ENCODE measurements at places on chromosomes 7 and 10. TPM values are rescaled to one million over a fixed set of nuclear protein-coding genes. Genes with fewer than 3 reads are reported as not detected.

MBL2 gene
- total RNA-seq: not detected

NPTX2 gene
- 0.15 TPM for total RNA-seq

FXYD4 gene
- not detected for total RNA-seq

LDB3 gene
- total RNA-seq: 0.15 TPM

FAM241B gene
- total RNA-seq: 29.1 TPM

SPRN gene
- total RNA-seq: 0.64 TPM

FRG2B gene
- total RNA-seq: not detected

OPN4 gene
- total RNA-seq: not detected

DNA sequence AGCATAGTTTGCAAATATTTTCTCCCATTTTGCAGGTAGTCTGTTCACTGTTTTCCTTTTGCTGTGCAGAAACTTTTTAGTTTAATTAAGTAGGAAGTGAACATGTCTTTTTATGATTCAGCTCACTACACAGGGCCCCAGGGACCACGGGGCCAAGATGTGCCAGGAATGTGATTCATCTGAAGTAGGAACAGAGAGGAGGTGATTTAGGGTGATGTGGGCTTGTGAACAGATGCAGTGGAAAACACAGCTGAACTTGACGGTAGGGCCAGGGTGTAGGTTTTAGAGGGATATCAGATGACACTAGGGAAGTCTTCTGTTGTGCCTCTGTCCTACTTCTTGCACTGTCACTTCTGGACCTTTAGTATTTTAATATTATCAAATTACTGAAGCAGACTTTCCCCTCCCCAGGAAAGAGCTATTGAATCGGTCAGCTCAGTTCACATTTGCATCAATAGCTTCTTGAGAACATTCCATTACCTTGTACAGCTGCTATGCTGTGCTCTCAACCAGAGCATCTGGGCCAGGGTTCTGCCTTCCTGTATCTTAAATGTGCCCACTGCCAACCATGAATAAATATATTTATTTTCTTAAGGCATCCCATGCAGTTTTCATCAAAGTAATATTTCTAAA lies 96.9 kb downstream of the OSBPL3 start:
- no peak overlapping the region for H3K27ac ChIP-seq
- no peaks in the 10 kb centered on the region for H3K27me3 ChIP-seq
- no peak for DNase-seq
- H3K4me3 ChIP-seq: no peak overlapping the region

DNA sequence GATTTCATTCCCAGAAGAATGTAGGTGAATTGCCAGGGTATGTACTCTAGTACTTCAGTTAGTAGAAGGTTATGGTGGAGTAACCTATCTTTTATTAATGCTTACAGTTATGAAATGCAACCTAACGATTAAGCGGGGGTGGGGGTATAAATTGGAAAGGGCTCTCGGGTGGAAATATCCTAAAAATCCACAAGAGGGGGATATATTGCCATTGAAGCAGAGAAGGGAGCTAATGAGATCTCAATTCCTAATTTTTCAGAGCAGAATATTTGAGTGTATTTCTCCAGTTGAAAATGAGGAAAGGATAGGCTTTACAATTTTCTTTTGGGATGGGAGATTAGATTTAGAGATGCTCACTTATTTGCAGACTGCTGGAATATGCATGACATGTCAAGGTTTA lies 90.8 kb downstream of the DNAJB9 start:
- no peak for DNase-seq
- H3K36me3 ChIP-seq: no peaks in the 10 kb centered on the region
- H3K4me1 ChIP-seq: no peaks in the 10 kb centered on the region
- no peak overlapping the region for H3K27ac ChIP-seq
- H3K27me3 ChIP-seq: no peaks in the 10 kb centered on the region

DNA sequence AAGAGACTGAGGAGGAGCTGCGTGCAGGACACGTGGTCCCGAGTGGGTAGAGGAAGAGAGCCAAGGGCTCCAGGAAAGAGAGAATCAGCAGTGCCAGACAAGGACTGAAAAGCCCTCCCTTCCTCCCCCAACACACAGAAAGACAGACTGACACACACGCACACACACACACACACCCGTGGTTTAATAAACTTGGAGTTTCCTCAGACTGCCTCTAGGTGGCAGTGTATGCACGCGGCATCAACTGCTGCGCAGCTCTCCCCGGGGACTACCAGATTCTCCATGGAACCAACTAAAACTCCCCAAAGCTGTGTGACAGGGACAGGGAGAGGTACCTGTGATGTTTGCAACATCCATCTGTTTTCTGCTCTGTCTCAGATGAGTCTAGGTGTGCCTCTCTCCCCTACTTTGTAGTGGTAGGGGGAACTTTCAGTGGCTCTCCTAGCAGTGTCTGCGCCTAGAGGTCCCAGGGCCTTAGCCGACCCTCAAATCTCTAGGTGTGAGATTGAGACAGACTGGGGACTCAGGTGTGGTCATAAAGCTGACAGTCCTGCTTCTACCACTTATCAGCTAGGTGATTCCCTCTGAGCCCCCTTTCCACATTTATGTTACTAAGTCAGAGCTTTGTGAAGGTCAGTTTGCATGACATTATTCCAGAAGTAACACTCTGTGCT lies 9.3 kb upstream of the TSPAN14 start:
- DNase-seq: peak; percentile 45
- H3K4me3 ChIP-seq: no peak overlapping the region
- H3K4me1 ChIP-seq: no peaks in the 10 kb centered on the region
- H3K27me3 ChIP-seq: no peaks in the 10 kb centered on the region
- no peak overlapping the region for H3K27ac ChIP-seq

DNA sequence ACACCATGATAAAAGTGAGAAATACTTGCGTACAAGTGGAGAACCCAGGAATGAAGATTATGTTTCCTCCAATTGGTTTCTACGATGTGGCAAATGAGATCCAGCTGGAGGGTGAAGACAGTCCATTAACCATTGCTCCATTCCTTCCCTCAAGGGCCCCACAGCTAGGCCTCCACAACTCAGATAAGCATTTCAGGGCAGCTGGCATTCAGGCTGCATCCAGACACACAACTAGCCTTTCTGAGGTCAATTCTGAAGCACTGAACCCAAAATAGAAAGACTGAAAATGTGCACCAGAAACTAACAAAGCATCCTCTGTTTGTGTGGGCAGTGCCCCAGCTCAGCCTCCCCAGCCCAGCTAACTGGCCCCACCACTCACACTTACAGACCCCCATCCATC lies 94.8 kb downstream of the GSAP start:
- H3K4me1 ChIP-seq: no peaks in the 10 kb centered on the region
- H3K4me3 ChIP-seq: no peak overlapping the region
- H3K27ac ChIP-seq: no peak overlapping the region
- no peak for DNase-seq
- H3K27me3 ChIP-seq: no peaks in the 10 kb centered on the region

DNA sequence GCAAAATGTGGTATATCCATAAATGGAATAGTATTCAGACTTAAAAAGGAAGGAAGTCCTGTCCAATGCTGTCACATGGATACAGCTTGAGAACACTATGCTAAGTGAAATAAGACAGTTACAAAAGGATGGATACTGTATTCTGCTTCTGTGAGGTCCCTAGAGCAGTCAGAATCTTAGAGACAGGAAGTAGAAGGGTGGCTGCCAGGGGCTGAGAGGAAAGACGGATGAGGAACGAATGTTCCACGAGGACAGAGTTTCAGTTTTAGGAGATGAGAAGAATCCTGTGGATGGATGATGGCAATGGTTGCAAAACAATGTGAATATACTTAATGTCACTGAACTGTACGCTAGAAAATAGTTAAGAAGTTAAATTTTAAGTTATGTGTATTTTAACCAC lies 3.8 kb downstream of the PRKCQ start:
- no peak overlapping the region for H3K27ac ChIP-seq
- DNase-seq: no peak
- H3K4me3 ChIP-seq: no peak overlapping the region
- no peaks in the 10 kb centered on the region for H3K36me3 ChIP-seq
- H3K4me1 ChIP-seq: no peaks in the 10 kb centered on the region
- H3K27me3 ChIP-seq: peaks cover 10% of the 10 kb centered on the region

DNA sequence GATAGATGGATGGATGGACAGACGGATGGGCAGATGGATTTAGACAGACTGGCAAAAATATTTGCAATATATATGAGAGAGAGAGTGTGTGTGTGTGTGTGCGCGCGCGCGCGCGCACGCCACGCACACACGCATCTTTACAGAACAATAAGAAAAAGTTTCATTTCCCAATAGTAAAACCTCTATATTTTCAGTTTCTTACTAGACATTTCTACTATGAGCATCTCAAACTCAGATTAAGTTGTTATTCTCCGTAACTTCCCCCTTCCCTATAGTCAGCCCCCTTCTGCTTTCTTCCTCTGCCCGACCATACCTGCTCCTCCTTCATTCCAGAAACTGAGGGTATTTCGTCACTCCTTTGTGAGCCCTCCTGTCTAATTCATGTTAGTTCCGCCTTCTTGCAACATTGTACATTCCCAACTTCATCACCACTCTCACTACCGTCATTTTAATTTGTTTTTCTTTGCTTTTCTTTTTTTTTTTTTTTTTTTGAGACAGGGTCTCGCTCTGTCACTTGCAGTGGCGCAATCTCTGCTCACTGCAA lies 154.4 kb upstream of the SH2B2 start:
- H3K4me1 ChIP-seq: peaks cover 17% of the 10 kb centered on the region
- H3K4me3 ChIP-seq: no peak overlapping the region
- H3K27ac ChIP-seq: no peak overlapping the region
- no peak for DNase-seq

DNA sequence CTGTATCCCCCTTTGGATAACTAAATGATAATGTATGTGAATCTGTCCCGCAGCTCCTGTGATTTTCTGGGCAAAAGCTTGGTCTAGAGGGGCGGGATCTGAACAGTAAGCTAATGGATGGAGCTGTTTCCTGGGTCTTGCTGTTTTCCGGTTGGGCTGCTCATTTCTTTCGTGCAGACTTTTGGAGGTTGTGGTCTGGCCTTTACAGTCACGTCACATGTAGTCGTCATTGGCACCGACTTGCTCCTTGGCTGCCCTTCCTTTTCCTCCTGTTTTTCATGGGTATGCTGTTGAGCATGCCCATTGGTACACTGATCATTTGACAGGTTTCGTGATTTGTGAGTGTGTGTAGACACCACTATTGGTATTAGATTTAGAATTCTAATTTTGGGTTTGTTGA lies 2.0 kb downstream of the FBH1 start:
- peaks cover 3% of the 10 kb centered on the region for H3K4me1 ChIP-seq
- no peak overlapping the region for H3K27ac ChIP-seq
- DNase-seq: no peak
- H3K36me3 ChIP-seq: no peaks in the 10 kb centered on the region
- no peak overlapping the region for H3K4me3 ChIP-seq

DNA sequence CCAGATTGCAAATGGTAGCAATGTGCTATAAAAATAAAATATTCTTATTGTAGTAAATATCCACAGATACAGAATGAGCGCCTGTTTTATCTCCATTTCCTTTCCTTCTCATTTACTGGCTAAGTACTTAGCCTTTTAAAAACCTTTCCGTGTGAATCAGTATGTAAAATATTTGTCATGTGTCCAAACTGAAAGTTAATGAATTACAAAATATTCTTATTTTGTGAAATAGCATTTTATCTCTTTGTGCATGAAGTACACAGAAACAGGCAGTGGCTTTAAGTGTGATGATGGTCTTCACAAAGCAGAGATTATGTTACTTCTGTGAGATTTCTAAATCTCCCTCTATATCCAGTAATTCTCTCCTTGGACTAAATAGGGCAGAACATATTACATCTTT lies 56.7 kb upstream of the KIAA1217 start:
- no peaks in the 10 kb centered on the region for H3K27me3 ChIP-seq
- H3K4me1 ChIP-seq: no peaks in the 10 kb centered on the region
- DNase-seq: no peak
- no peak overlapping the region for H3K27ac ChIP-seq
- no peak overlapping the region for H3K4me3 ChIP-seq

DNA sequence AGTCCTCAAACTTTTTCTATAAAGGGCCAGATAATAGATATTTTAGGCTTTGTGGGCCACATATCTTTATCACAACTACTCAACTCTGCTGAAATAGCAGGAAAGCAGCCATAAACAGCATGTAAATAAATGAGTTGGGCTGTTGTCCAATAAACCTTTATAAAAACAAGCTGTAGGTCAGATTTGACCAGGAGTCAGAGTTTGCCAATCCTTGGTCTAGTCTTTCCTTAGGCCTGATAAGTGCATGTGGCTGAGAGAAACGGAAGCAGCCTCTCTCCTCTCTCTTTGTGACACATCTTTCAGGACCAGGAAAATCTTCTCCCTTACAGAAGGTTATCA lies 724.5 kb downstream of the GRID1 start:
- no peaks in the 10 kb centered on the region for H3K36me3 ChIP-seq
- H3K27ac ChIP-seq: peak overlapping the region; percentile 99
- H3K4me1 ChIP-seq: peaks cover 43% of the 10 kb centered on the region
- no peaks in the 10 kb centered on the region for H3K27me3 ChIP-seq
- H3K4me3 ChIP-seq: peak overlapping the region; percentile 35
- DNase-seq: no peak

DNA sequence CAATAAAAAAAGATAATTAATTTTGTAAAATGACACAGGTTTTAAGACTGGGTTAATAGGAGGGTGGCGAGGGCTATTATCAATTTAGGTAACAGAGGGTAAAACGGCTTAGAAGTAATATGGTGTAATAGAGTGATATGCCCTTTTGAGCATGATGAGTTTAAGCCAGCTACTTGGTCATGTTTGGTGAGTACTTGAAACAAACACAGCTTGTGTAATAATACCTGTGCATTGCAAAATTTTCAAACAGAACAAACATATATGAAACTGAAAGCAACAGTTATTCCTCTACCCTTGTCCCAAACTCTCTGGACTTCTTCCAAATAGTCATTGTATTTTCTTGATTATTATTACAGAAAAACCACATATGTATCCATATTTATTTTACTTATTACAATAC lies 241.7 kb downstream of the MAGI2 start:
- H3K36me3 ChIP-seq: no peaks in the 10 kb centered on the region
- no peak overlapping the region for H3K4me3 ChIP-seq
- no peak for DNase-seq
- H3K27me3 ChIP-seq: no peaks in the 10 kb centered on the region
- H3K27ac ChIP-seq: no peak overlapping the region
- peaks cover 3% of the 10 kb centered on the region for H3K4me1 ChIP-seq
